ENCODE measurements at places on chromosomes 2 and 18. TPM values are rescaled to one million over a fixed set of nuclear protein-coding genes. Genes with fewer than 3 reads are reported as not detected.
A peak's percentile ranks its signal among the peaks of the same experiment; 100 is the strongest.

DNA sequence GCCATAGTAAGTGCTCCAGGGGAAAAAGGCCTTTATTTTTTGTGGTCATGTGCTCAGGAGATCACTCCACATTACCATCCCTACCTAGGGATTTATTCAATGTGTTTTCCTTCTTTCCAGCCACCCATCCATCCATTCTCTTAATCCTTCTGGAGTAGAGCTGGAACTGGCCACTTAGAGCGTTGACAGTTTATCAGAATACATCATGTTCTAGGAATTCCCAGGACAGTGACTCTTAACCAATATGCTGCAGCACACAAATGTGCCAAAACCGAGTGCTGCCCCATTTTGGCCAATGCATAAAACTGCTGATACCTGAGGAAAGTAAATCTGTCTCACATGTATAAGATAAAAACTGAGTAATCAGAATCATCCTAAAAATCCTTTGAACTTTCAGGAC lies 63.7 kb downstream of the FARSB start:
- no peak for DNase-seq

DNA sequence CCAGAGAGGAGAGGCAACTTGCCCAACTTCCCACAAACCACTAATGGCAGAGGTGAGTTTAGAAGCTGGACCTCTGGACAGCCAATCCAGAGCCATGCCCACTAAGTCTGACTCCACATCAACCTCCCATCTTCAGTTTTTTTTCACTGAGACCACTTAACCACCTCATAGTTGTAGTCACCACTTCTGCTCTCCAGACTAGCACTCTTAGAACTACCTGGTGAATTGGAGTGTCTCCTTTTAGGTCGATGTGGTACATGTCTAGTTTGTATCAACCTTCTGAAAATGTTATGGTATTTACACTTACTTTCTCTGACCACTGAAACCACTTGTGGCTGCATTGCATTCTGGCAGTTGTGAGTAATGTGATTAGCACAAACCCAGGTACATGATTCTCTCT lies 743.6 kb upstream of the FANCL start:
- no peak for DNase-seq

DNA sequence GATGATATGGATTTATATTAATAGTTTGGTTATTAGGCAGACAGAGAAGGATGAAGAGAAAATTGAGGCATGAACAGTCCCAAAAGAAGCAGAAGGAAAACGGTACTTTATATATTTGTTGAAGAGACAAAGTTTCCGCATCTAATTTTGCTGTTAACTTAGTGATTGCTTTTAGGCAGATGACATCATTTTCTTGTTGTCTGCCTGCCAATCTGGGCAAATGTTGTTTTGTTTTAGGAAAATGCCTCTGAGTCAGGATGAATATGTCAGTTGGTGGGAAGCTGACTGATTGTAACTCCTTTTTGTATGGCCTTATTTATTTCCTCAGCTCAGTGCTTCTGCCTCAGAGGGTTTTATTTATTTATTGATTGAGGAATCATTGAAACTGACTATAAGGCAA lies 52.5 kb upstream of the CAVIN2 start:
- DNase-seq = no peak

DNA sequence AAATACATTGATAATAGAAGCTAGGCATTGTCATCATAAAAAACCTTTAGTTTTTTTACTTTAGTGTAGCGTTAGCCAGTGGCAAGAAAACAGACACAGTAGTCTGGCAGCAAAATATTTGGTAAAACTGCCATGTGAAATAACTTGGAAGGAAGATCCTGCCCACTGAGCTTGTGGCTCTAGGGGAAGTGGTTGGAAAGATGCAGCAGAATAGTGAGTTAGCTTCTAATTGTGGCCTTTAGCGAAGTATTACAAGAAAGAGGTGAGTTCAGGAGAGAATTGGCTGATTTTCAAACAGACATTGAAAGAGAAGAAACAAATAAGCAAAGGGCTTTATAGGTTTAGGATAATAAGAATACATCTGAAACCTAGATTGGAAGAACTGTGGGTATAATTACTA lies 1887.8 kb upstream of the CELF4 start:
- no peak for DNase-seq

- DNase-seq = no peak
Measured at GRCh38 chr2:181174611-181175580, 194.5 kb downstream of the UBE2E3 start.

Gene IL1R1
- 1.3 TPM for total RNA-seq

GRCh38 chr18:13464432-13465123 lies 246.0 kb downstream of the LDLRAD4 start:
- peak; percentile 78 for DNase-seq

Gene MOCOS
- total RNA-seq = 0.15 TPM

GRCh38 chr2:119062179-119062578 lies 96.4 kb downstream of the C1QL2 start:
- no peak for DNase-seq

DNA sequence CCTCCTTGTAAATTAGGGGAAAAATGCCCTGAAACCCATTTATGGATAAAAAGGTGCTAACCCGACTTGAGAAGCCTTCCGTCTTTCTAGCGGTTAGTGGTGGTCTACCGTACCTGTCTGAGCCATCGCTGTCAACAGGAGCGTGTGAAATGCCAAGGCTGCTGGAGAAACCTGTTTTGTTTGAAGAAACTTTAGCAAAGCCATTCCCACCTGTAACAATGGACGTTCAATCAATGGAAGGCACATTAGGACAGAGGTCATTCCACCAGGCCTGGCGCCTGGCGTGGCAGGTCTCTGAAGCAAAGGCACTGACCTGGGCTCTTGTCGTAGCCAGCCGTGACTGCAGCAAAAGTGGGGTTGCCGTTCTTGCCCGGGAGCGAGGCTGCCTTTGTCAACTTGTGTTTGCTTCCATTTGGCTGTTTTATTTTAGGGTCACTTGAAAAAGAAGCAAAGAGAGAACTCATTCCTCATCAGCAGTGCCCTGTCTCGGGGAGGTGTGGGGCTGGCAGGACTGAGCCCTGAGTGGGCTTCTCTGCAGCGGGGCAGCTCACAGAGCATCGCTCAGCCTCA lies 47.2 kb downstream of the ZAP70 start:
- DNase-seq = no peak

GRCh38 chr18:76373297-76373696 lies 121.7 kb downstream of the ZNF516 start:
- no peak for DNase-seq

- DNase-seq = no peak
Measured at GRCh38 chr18:63258749-63259566, 60.6 kb downstream of the BCL2 start.

DNA sequence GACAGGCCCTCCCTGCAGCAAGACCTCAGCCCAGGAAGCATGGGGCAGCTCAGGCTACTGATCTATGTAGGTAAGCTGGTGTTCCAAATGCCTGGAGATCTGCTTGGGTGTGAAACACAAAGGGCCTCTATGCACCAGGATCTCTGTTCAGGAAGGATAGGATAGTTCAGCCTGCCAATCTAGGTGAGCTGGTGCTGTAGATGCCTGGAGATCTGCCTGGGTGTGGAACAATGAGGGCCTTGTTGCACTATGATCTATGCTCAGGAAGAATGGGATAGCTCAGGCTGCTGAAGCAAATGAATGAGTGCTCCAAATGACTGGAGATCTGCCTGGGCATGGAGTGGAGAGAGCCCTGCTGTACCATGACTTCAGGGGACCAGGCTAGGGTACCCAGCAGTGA lies 48.9 kb upstream of the MYL1 start:
- no peak for DNase-seq

Gene INSIG2
- total RNA-seq = 38.2 TPM

Gene GNLY
- total RNA-seq = 599 TPM

- DNase-seq = peak; percentile 49
Measured at GRCh38 chr2:97747285-97747684, 33.9 kb downstream of the ZAP70 start.

- DNase-seq = no peak
Measured at GRCh38 chr2:100776445-100776844, 43.5 kb upstream of the NPAS2 start.

Gene ADI1
- 28.5 TPM for total RNA-seq

DNA sequence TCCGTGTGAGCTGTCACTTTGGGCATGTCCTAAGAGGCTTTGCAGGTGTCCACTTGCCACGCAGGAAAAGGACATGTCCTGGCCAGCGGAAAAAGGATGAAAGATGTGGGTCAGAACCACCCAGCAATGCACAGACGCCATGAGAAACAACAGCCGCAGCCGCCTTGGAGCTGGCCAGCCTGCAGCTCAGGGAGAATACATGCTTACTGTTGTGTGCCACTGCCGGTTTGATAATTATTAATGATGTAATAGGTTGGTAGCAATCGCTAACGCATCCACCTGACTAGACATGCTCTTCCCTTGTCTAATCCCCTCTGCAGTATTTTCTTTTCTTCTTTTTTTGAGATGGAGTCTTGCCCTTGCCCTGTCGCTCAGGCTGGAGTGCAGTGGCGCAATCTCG lies 221.7 kb downstream of the HAUS1 start:
- no peak for DNase-seq

- no peak for DNase-seq
Measured at GRCh38 chr2:71992036-71992435, 155.6 kb downstream of the CYP26B1 start.

DNA sequence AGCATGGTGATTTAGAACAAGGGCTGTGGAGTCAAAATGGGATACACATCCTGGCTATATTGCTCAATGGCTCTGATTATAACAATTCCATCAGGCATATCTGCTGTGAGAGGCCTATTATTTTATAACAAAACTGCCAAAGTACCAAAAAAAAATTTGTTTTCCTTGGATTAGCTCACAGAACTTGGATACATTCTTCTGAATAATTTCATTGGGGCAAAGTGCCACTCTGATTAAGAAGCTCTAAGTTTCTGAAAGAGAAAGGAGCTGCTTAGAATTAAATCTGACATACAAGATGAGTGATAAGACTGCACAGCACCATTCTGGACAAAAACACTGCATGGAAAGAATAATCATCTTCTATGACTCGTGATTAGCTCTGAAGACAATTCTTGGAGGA lies 85.7 kb downstream of the SMC6 start:
- DNase-seq = no peak

Gene MC2R
- not detected for total RNA-seq

Gene SP100
- 351 TPM for total RNA-seq

DNA sequence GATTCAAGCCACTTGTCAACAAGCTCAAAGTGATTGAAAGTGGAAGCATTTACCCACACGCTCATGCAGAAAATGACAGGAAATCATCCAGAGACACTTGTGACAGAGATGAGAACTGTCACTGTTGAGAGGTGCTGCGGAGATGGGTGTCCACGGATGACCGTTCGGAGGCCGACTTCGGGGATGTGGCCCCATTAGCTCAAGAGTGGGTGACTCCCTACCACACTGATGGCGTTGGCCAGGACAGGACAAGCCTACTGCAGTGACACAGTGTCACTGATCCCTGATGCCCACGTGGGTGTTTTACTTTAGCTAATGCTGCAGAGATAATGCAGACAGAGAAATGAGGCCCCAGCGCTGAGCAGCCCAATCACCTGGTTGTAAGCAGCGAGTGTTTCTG lies 81.5 kb upstream of the YWHAQ start:
- peak; percentile 50 for DNase-seq

- DNase-seq = no peak
Measured at GRCh38 chr2:187232749-187233148, 215.3 kb downstream of the CALCRL start.

DNA sequence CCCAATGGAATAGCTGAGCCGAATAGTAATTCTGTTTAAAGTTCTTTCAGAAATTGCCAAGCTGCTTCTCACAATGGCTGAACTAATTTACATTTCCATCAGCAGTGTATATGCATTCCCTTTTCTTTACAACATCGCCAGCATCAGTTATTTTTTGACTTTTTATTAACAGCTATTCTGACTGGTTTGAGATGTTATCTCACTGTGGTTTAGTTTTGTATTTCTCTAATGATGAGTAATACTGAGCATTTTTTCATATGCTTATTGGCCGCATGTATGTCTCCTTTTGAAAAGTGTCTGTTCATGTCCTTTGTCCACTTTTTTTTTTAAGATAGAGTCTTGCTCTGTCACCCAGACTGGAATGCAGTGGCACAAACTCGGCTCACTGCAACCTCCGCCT lies 100.7 kb downstream of the C2orf74 start:
- no peak for DNase-seq

Gene GCG
- total RNA-seq = not detected

DNA sequence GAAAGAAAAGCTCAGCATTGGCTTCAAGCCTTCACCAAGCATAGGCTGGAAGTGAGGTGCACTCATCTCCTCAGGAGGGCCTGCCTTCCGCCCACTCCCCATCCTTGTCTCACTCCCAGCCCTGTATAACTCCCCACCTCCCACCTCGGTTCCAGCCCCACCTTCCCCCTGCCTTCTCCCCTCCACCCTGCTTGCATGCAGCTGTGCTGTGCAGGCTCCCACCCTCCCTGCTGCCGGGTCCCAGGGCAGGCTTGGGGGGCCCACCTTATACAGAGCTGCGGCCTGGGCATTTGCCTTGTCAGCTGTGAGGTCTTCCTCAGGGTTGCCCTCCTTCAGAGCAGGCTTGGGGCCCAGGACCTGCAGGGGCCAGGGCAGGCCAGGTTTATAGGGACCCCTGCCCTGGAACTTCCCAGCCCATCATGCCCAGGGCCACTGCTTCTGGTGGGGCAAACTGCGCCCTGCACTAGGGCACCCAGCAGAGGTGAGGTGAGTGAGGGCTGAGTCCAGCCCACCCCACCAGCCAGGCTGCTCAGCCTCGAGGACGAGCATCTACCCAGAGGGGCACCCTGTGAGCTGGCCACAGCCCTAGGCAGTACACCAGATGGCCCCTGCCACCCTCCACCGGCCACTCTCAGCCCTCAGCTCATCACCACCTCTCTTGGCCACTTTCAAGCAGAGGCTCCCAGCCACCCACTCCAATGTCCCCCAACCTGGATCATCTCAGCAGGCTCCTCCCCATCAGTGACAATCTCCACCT lies 11.6 kb downstream of the CAPG start:
- DNase-seq = no peak

DNA sequence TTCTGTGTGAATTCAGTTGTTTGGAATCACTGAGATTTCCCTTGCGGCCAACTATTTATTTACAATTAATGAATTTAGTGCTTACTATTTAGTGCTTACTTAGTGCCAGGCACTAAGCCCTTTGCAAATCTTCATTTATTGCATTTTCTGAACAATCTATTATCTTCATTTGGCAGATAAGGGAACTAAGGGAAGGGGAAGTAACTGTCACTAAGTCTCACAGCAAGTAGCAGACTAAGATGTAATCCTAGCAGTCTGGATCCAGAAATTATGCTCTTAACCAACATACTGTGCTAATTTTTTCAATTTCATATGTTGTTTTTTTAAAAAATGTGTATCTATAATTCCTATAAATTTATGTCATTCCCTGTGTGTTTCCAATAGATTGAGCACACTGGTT lies 214.4 kb upstream of the EPC2 start:
- no peak for DNase-seq

DNA sequence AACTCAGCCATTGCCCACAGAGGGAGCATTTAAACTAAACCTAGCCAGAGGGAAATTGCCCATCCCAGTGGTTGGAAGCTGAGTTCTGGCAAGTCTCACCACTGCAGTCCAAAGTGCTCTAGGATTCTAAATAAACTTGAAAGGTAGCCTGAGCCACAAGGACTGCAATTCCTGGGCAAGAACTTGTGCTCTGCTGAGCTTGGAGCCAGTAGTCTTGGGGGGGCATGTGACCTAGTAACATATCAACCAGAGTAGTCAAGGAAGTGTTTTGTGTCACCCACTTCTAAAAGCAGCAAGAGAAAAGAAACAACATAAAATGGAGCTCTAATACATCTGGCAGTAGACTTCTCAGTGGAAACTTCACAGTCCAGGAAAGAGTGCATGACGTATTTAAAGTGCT lies 167.0 kb downstream of the PTH2R start:
- no peak for DNase-seq

Gene CD302
- 0.40 TPM for total RNA-seq

All from activated CD4-positive, alpha-beta memory T cell treated with anti-CD3 and anti-CD28 coated beads, Interleukin-2, amount 10 ng/mL, durations not matched to agents 7 days and 5 days (primary cell).